ENCODE measurements at places on chromosomes 1 and 21.

GRCh38 chr1:221174330-221174993, 295.2 kb downstream of the HLX start:
- no peak for DNase-seq

DNA sequence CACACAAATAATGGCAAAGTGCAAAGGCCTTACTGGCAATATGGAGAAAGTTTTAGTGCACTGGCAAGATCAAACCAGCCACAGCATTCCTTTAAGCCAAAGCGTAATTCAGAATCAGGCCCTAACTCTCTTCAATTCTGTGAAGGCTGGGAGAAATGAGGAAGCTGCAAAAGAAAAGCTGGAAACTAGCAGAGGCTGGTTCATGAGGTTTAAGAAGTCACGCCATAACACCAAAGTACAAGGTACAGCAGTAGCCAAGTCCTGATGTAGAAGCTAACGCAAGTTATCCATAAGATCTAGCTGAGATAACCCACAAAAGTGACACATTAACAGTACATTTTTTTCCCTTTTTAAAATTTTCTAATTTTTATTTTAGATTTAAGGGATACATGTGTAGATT, 57.1 kb downstream of the SLC27A3 start:
- DNase-seq = no peak

GRCh38 chr1:27218736-27219135, 15.7 kb upstream of the WDTC1 start:
- DNase-seq = no peak

DNA sequence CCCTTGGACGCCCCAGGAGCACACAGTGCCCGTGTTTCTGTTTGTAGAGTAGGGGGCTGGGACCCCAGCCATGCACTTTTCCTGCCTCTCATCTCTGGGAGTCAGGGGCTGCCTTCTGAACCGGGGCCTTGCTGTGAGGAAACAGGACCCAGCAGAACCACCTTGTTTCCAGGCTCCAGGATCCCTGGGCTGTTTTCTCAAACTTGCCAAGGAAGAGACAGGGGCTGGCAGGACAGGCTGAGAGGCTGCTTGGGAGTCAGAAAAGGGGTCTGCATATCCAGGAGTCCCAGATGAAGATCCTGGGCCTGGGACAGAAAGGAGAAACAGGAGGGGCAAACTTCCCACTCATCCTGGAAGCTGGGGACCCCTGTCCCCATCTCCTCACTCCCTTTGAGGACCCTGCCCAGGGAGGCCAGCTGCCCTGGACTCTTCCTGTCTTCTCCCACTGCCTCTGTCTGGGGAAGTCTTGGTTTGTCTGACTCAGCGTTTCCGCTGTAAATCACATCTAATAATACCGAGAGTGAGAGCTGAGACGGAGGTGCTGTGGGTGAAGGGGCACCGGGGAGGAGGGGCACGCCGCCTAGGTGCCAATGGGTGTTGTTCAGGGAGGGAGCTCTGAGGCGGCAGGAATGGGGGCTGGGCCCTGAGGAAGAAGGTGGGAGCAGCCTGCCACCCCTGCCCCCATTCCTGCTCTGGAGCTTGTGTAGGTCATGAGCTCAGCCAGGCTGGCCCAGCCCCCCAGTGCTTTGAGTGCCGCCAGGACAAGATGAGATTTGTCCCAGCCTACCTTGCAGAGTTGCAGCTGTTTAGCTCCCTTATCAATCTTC, 16.7 kb downstream of the POU3F1 start:
- DNase-seq = peak; percentile 84

DNA sequence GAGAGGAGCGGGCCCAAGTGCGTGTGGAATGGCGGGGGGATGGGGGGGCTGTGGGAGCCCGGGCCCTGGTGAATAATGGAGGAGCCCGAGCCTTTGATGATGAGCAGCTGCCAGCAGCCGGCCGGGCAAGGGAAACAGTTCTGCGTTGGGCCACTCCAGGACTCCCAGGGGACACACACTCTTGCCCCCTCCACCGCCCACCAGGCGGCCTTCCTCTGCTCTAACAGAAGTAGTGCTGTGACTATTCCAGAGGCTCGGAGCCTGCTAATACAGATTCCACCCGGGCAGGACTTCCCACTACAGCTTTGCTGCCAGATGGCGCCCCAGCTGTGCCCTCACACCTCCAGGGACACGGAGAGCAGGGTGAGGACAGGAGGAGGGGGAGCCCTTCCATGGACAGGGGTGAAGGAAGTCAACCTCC, 48.2 kb upstream of the LRP8 start:
- no peak for DNase-seq

- no peak for DNase-seq
Observed at GRCh38 chr1:180360333-180361075, 130.4 kb downstream of the LHX4 start.

DNA sequence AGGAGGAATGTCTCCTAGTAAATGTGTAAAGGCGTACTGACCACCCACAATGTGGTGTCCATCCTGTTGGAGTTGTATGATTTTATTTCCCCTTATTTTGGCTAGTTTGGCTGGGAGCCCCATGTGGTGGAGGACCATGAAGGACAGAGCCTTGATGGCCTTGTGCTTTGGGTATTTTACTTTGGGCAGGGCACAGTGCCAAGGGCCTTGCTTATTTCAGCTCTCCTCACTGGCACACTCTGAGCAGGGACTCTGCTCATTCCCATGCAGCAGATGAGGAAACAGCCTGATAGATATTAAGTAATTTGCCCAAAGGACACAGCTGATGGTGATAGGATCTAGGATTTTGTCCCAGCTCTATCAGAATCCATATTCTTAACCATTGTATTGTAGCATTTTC, 50.2 kb downstream of the SMYD2 start:
- DNase-seq = no peak

DNA sequence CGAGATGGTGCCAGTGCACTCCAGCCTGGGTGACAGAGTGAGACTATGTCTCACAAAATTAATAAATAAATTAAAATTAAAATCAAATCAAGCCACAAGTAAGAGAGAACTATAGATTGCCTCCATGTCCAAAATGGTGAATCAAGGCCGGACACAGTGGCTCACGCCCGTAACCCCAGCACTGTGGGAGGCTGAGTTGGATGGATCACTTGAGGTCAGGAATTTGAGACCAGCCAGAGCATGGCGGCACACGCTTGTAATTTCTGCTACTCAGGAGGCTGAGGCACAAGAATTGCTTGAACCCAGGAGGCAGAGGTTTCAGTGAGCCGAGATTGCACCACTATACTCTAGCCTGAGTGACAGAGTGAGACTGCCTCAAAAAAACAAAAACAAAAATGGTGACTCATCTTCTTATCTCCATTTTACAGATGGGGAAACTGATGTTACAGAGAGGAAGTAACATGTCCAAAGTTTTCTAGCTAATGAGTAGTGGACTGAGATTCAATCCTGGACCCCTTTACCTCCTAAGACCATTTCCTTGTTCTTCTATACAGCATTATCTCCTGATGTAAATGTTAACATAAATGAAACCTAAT, 99.0 kb upstream of the HNRNPU start:
- DNase-seq = no peak

GRCh38 chr1:84506729-84507453, 510 bp upstream of the GNG5 start:
- DNase-seq = no peak

DNA sequence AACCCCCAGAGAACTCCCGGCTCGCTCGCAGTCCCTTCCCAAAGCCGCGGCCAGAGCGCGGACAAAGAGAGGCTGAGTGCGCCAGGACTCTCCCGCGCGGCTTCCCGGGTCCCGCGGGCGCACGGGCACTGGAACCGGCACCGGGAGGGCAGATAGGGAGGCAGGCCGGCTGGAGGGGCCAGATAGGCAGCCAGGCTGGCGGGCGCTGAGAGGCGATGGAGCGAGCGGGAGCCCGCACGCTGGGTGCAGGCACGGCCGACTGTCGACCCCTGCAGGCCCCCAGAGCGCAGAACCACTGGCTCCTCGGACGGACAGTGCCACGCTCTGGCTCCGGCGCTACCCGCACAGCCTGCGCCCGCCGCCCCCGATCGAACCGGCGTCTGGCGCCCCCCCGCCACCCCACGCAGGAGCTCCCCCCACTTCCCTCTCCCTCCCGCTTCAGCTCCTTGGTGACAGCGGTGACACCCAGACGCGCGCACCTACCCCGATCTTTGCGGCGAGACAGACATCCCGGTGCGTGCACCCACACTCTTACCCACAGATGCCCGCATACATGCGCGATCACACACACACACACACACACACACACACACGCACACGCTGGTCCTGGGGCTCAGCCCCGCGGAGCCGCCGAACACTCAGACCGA, 534 bp downstream of the SLC6A9 start:
- peak; percentile 12 for DNase-seq

- DNase-seq = no peak
Observed at GRCh38 chr1:42014823-42015222, 96.1 kb upstream of the HIVEP3 start.

- DNase-seq = no peak
Observed at GRCh38 chr21:45030682-45031570, 43.5 kb upstream of the ADARB1 start.

GRCh38 chr1:93078638-93078985, 471 bp upstream of the MTF2 start:
- no peak for DNase-seq

DNA sequence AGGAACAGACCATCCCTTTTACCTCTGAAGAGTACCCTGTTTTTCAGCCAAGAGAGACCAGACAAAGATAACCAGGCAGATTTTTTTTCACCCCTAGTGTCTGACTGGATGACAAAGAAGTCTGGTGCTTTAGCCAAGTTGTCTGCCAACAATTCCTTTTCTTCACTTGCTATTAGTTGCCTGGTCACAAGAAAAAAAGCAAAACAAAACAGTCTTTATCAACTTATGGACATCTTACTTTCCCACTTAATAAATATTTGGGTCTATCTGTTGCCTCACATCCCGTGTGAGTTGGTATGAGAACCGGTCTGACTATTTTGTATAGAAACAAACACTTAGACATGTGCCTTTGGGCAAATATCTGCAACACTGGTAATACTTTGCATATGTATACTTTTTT, 662.9 kb downstream of the PLPP3 start:
- no peak for DNase-seq

GRCh38 chr1:121522061-121522759, 337.4 kb downstream of the SRGAP2C start:
- peak; percentile 91 for DNase-seq

- peak; percentile 13 for DNase-seq
Observed at GRCh38 chr1:97919585-97920261, 1.1 kb downstream of the DPYD start.

- no peak for DNase-seq
Observed at GRCh38 chr1:8223526-8223925, 94.4 kb upstream of the SLC45A1 start.

DNA sequence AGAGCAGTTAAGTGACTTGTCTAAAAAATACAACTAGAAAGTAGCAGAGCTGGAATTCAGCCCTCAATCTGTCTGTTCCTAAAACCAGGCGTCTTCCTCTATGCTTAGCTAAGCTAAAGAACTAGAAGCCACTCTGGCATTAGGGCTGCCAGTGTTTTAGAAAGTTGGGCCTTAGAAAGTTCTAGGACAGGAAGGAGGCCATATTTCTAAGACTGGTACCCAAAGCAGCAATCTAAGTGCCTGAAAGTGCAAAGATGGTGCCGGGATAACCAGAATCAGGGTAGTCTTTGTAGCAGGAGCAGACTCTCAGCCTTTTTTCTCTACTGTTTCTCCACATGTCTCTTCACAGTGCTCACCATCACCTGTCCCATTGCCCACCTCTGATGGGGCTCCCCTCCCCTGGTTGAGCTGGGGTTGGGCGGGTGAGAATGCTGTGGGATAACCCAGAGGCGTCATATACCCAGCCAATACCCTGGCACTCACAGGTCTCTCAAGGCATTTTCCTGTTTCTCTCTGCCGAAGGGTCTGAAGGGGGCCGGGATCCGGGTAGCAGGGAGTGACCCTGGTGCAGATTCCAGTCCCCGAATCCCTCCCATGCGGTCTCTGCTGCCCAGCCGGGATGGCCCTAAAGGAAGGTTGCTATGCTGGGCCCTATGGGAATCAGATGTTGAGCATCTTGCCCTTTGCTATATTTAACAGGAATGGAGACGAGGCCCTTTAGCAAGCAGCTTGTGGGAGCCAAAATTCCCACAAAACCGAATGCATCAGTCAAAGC, 1.1 kb upstream of the RCSD1 start:
- no peak for DNase-seq

- DNase-seq = no peak
Observed at GRCh38 chr1:18684303-18684702, 53.7 kb downstream of the PAX7 start.

DNA sequence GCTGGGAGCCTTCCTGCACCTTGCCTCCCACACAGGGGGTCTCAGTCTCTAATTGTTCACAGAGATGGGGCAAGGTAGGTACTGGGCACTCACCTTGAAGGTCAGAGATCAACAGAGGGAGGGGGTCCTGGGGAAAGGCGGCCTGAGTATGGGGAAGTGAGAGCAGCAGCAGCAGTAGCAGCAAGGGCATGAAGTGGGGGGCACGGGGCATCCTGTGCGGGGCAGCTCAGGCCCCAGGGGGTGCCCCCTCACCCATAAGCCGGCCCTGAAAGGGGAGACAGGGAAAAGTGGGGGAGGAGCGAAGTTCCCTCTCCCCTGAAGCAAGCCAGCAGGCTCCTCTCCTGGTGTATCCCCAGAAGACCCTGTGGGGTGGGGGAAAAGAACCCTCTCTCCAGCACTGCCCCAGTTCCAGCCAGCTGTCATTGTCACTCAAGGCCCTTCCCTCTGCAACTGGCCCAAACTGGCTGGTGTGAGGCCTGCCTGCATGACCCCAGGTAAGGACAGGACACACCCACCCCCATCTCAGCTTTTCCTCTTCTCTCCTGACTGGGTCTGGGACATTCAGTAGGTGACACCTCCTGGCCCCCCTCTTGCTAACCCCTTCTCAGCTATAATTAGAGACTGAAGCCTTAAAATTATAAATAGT, 3.9 kb downstream of the SEMA6C start:
- DNase-seq = no peak

GRCh38 chr1:101216623-101217022, 20.2 kb upstream of the S1PR1 start:
- DNase-seq = no peak

DNA sequence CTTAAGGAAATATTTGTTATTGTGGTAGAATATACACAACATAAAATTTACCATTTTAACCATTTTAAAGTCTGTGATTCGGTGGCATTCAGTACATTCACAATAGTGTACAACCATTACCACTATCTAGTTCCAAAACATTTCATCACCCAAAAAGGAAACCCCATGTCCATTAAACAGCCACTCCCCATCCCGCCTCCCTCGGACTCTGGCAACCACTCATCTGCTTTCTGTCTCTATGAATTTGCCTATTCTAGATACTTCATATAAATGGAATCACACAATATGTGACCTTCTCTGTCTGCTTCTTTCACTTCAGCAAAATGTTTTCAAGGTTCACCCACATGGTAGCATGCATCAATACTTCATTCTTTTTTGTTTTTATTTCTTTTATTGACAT, 51.3 kb downstream of the PTP4A2 start:
- no peak for DNase-seq

DNA sequence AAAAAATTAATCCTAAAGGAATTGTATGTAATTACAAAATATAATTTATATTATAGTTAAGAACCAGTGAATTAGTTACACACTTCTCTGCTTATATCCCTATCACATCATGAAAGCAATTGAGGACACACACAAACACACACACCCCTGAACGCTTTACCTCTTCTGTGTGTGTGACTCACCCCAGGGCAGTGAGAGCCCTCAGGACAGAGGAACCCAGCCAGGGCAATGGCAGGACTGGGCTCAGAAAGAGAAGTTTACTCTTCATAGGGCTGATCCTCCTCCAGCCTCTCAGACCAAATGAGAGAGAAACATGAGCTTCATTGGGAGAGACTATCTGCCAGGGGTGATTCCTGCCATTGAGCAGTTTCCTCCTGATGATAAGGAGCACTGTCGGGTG, 38.1 kb downstream of the SLC44A3 start:
- DNase-seq = peak; percentile 42
